ENCODE measurements at places on chromosomes 3 and 15.

- DNase-seq = no peak
- H3K4me3 ChIP-seq = no peak overlapping the region
- H3K36me3 ChIP-seq = peaks cover 3% of the 10 kb centered on the region
- H3K4me1 ChIP-seq = no peaks in the 10 kb centered on the region
- no peaks in the 10 kb centered on the region for H3K27me3 ChIP-seq
Measured at GRCh38 chr3:38507120-38507519, 11.0 kb downstream of the EXOG start.

- DNase-seq = no peak
- H3K27me3 ChIP-seq = no peaks in the 10 kb centered on the region
- peaks cover 9% of the 10 kb centered on the region for H3K36me3 ChIP-seq
- H3K27ac ChIP-seq = peak overlapping the region; percentile 95
- H3K4me1 ChIP-seq = peaks cover 14% of the 10 kb centered on the region
Measured at GRCh38 chr3:57756528-57757401, 656 bp downstream of the SLMAP start.

DNA sequence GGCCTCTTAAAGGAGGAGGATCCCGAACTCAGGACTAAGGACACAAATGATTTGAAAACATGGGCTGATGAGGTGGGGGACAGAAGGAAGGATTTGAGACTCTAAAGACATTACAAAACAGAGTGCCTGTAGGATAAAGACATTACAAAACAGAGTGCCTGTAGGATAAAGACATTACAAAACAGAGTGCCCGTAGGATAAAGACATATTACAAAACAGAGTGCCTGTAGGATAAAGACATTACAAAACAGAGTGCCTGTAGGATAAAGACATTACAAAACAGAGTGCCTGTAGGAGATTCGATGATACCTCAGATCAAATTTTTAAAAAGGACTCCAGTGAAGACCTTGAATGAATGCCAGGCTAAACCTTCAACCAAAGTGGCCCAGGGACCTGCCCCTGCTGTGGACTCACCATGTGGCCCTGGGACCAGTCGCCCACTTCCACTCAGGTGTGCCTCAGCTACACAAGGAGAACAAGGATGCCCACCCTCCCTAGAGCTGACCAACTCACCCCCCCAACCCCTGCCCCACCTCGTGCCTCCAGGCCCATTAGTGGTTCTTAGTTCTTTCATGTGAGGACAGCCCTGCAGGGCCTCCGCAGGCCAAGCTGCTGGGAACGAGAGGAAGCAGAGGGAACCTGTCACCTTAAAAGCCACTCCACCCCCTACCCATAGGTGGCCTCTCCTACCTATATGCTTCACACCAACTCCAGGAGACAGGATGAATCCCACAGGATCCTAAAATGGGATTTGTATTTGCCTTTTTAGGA lies 59.8 kb downstream of the SH3BP5 start:
- H3K4me3 ChIP-seq = no peak overlapping the region
- H3K27me3 ChIP-seq = no peaks in the 10 kb centered on the region
- no peak for DNase-seq
- peaks cover 18% of the 10 kb centered on the region for H3K4me1 ChIP-seq
- H3K36me3 ChIP-seq = no peaks in the 10 kb centered on the region
- H3K27ac ChIP-seq = no peak overlapping the region

GRCh38 chr3:48445277-48445882 lies 1.2 kb upstream of the ATRIP start:
- no peak for DNase-seq
- peak overlapping the region; percentile 87 for H3K4me3 ChIP-seq
- no peaks in the 10 kb centered on the region for H3K27me3 ChIP-seq
- peaks cover 6% of the 10 kb centered on the region for H3K36me3 ChIP-seq
- H3K4me1 ChIP-seq = peaks cover 14% of the 10 kb centered on the region

- H3K27ac ChIP-seq = no peak overlapping the region
- no peaks in the 10 kb centered on the region for H3K36me3 ChIP-seq
- no peaks in the 10 kb centered on the region for H3K4me1 ChIP-seq
- DNase-seq = no peak
Measured at GRCh38 chr3:74273091-74273490, 341.4 kb downstream of the CNTN3 start.

- no peaks in the 10 kb centered on the region for H3K4me1 ChIP-seq
- no peaks in the 10 kb centered on the region for H3K27me3 ChIP-seq
- no peak overlapping the region for H3K27ac ChIP-seq
Measured at GRCh38 chr3:128094295-128095151, 29.1 kb downstream of the RUVBL1 start.

GRCh38 chr3:13135251-13135810 lies 62.1 kb upstream of the IQSEC1 start:
- no peaks in the 10 kb centered on the region for H3K36me3 ChIP-seq
- H3K27me3 ChIP-seq = no peaks in the 10 kb centered on the region
- H3K4me1 ChIP-seq = no peaks in the 10 kb centered on the region

- H3K27ac ChIP-seq = no peak overlapping the region
- no peaks in the 10 kb centered on the region for H3K27me3 ChIP-seq
- peaks cover 7% of the 10 kb centered on the region for H3K36me3 ChIP-seq
- DNase-seq = no peak
- no peaks in the 10 kb centered on the region for H3K4me1 ChIP-seq
Measured at GRCh38 chr15:79881254-79881653, 15.6 kb downstream of the MTHFS start.

DNA sequence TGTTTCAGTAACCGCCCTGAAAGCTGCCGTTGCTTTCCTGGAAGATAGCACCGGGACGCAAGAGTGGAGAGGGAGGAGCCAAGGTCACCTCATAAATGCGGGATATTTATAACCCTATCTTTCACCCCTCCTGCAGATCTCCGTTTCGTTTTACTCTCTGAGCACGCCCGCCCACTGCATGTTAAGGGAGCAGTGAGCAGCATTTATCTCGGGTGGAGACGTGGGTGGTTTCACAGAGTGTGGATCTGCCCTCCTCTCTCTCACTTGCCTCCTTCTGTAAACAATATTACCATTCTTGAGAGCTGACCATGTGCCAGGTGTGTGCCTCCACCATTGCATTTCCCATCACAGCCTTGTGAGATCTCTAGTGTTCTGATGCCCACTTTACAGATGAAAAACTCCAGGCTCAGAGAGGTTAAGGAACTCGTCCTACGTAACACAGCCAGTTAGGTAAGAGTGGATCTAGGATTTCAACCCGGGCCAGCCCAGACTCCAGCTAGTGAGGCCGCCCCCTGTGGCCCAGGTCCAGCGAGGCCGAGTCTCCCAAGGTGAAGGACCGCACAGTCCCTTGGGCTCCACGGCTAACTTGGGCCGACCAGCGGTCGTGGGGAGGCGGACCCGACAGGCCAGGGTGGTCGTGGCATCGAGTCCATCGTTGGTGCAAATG lies 16.9 kb upstream of the SEMA4B start:
- H3K4me1 ChIP-seq = peaks cover 70% of the 10 kb centered on the region
- H3K27ac ChIP-seq = peak overlapping the region; percentile 99
- DNase-seq = no peak
- no peaks in the 10 kb centered on the region for H3K36me3 ChIP-seq

GRCh38 chr3:178455226-178455625 lies 81.0 kb upstream of the KCNMB2 start:
- H3K27me3 ChIP-seq = peaks cover 10% of the 10 kb centered on the region
- H3K36me3 ChIP-seq = no peaks in the 10 kb centered on the region
- no peaks in the 10 kb centered on the region for H3K4me1 ChIP-seq
